ENCODE measurements at places on chromosomes 7 and 10. TPM values are rescaled to one million over a fixed set of nuclear protein-coding genes. Genes with fewer than 3 reads are reported as not detected.

Gene INA
- total RNA-seq: 1.4 TPM

- no peak for ATAC-seq
Measured at GRCh38 chr7:134209322-134210015, 82.3 kb downstream of the LRGUK start.

Gene HABP2
- total RNA-seq: 0.04 TPM

- no peak for ATAC-seq
Measured at GRCh38 chr10:79130846-79131245, 62.1 kb downstream of the ZMIZ1 start.

DNA sequence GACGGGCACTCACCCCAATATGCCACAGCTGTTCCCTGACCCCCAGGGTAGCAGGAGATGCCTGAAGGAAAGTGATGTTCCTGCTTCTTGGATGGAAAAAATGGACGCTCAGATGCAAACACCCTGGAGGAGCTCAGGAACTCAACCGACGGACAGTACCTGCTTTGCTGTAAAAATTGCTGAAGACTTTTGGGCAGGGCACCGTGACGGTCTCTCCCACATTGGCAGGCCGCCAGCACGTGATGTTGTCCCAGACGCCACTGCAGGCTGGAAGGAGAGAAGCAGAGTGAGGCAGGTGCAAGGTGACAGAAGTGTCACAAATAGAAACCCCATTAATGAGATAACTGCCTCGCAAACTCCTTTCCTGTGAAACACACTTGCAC is 35.0 kb downstream of the VIPR2 start:
- no peak for ATAC-seq

Gene OR2AE1
- 0.28 TPM for total RNA-seq

GRCh38 chr10:810351-810846 is 120.9 kb upstream of the DIP2C start:
- ATAC-seq: no peak

DNA sequence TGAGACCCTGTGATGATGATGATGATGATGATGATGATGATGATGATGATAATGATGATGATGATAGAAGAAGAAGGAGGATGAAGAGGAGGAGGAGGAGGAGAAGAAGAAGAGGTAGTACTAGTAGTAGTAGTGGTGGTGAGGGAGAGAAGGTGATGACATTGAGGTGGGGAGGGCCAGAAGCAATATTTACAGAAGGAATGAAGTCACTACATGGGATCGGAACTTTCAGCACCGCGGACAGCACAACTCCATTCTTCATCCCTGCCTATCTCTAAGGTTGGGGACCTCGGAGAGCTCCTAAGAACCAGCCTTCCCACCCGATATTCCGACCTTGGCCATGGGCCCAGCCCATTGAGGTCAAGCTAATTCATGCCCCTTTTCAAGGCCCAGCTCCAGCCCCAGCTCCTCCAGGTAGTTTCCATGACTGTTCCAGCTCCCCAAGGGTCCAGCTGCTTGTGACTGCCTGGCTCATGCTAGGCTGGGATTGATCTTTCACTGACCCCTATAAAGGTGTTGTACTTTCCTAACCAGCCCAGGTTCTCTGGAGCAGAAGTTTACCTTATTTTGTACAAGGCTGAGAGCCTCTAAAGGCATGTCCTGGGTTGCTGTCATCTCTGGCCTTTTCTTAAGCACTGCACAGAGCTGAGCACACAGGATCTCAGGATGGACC is 10.3 kb downstream of the CRHR2 start:
- ATAC-seq: peak; percentile 57

- ATAC-seq: no peak
Measured at GRCh38 chr7:17244786-17245185, 53.7 kb upstream of the AHR start.

DNA sequence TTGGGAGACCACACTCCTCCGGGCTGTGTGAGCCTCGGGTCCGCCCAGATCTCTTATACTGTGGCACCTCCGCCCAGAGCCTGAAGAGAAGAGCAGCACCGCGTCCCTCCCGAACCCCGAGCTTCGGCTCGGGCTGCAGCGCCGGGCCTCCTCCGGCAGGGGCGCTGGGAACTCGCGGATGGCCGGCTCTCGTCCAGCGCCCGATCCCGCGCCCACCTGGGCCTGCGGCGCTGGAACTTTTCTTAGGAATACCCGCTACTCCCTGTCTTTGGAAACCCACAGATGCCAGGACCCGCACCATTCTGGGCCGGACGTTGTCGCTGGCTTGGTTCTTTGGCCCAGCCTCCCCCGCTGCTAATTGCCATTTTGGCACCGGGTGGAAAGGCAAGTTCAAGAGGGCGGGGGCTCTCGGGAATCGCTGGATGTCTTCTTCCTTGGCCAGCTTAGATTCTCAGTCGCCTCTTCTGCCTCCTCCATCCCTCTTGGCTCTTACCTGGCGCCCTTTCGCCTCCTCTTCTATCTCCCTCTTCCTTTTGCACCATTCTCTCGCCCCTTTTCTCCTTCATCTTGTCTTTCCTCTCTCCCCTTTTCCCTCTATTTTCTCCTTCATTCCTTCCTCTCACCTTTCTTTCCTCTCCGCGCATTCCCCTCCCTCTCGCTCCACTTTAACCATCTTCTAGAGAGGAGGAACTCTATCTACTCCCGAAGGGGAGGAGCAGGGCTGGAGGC is 2.1 kb upstream of the SORCS3 start:
- no peak for ATAC-seq
